Right ventricle myocardium inferior (tissue), 1 donor: ENCODE measurements at places on chromosomes 6 and 20. TPM values are rescaled to one million over a fixed set of nuclear protein-coding genes. Genes with fewer than 3 reads are reported as not detected.

DNA sequence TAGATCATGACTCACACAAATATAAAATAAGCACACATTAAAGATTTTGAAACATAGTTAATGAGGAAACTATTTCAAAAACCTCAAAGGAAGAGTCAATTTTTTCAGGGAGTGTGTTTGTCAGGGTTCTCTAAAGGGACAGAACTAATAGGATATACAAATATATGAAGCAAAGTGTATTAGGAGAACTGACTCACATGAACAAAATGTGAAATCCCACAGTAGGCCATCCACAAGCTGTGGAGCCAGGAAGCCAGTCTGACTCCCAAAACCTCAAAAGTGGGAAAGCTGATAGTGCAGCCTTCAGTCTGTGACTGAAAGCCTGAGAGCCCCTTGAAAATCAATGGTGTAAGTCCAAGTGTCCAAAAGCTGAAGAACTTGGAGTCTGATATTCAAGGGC lies 898.0 kb upstream of the EYS start:
- DNase-seq, result no peak

GRCh38 chr6:71900642-71901041 lies 14.3 kb downstream of the RIMS1 start:
- no peak for DNase-seq

DNA sequence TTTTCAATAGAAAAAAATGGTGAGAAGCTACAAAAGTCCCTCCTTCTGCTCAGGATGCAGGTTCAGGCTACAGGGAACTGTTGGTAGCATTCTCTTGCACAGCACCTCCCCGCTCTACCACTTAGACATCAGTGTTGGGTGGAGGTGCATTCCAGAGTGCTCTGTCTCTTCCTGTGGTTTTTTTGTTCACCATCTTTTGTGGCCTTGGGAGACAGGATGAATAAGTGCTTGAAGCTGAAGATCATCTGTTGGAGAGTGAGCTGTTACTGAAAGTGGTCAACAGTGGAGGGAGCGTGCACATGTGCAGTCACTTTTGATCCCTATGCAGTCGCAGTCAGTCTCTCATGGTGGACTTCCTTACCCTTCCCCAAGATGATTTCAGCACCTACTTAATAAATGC lies 16.6 kb upstream of the BTBD3 start:
- no peak for DNase-seq

DNA sequence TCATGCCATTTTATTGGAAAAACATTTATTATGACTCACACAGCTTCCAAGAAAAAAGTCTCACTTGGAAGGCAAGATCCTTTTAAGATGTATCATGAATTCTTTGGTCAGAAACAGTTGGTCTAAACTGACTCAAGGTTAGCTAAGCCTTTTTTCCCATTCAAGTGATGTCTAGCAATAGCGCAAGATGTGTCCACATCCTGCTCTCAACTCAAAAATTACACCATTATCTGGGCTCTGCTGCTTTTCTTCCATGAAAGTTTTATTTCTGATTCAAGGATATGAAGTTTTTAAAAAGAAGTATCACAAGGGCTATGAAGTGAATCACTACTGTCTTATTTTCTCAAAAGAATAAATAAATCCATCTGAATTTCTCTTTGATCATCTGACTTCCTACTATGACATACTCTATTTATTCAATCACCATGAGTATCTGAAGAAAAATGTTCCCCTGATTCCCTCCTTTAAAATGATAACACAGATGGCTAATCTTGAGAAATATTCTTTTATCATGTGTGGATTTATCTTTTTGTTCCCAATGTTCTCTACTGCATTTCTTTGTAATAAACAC lies 139.2 kb downstream of the AHI1 start:
- no peak for DNase-seq

GRCh38 chr6:169590376-169590939 lies 111.4 kb downstream of the WDR27 start:
- DNase-seq, result no peak

DNA sequence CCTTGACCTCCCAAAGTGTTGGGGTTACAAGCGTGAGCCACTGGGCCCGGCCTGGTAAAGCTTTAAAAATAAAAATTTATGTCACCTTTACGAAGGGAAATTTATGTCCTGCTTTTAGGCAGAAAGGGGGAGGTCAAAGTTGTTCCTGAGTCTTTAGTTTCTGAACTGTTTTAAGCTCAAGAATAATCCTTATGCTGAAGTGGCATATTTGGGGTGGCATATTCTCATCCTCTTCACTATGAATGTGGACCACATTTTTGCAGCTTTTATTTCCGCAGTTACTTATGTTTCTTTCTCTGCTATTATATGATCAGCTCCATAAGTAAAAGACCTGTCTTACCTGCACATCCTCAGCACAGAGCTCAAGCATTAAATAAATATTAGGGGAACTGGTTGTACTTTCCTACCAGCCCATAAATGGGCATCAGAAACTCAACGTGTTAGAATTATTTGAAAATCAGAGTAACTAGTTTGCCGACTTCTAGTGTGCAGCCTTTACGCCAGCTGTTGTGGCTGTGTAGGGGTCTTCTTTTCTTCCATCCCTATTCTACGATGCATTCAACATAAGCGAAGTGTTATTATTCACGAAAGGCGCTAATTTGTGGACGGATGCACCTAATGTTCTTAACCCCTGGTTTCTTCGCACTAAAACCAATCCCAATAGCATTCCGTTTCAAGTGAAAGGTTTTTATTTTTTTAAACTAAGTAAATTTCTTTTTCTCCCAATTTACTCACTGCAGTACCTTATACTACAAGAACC lies 867 bp upstream of the AKAP7 start:
- DNase-seq, result no peak

DNA sequence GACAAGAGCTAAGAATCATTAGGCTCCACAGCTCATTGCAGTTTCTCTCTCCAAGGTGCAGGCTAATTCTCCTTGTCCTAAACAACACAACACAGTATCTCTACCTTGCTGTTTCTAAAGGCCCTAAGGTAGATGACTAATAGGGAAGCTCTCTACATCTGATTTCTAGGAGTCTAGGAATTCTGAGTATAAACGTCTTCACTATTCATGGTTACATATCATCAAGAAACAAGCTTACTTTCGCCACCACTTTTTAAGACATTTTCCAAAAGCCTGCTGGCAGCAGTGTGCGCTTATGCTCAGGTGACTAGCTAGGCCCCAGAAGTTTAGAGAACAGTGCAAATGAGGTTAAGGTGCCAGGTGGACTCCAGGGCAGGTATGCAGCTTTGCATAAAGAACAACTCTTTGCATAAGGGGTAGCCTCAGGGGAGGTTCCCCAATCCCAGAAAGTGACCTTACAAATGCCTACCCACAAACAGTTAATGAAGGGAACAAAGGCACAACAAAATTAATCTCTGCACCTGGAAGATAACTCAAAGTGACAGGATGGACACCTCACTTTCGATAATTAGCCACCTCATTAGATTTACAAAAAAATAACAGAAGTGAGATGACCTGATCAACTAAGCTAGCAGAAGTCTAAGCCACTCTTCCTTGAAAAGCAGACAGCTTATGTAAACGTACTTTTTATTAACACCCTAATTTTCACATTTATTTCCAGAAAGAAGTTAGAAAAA lies 20.1 kb downstream of the B4GALT5 start:
- DNase-seq, result no peak

DNA sequence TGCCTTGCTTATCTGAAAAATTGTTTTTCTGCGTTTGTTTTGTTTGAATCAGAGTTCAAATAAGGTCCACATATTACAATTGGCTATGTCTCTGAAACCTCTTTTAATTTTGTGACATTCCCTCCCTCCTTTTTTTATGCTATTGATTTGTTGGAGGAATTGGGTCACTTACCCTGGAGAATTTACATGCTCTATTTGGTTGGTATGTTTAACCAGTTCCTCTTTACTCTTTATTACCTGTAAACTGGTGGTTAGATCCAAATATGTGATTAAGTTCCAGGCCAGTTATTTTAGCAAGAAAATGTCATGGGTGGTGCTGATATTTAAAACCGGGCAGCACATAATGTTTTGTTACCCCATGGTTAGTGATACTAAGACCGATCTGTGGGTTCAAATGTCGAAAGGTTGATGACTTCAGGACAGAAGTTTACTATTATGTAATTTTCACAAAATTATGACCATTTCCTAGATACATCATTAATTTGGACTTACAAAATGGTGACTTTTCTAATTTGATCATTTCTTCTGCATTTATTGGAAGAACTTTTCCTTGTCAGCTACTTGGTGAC lies 77.3 kb downstream of the KIZ start:
- no peak for DNase-seq

GRCh38 chr6:12844284-12845223 lies 128.0 kb downstream of the PHACTR1 start:
- DNase-seq, result no peak

- DNase-seq, result peak; percentile 69
Measured at GRCh38 chr20:36852187-36852586, 23.8 kb upstream of the TLDC2 start.

TRDN gene
- 394 TPM for total RNA-seq

AVP gene
- 0.84 TPM for total RNA-seq

NKX2-4 gene
- total RNA-seq, result not detected

TAGAP gene
- total RNA-seq, result 1.7 TPM

SLC22A2 gene
- not detected for total RNA-seq

CHRNA4 gene
- total RNA-seq, result 2.3 TPM

PARD6B gene
- total RNA-seq, result 5.6 TPM
